ENCODE measurements at places on chromosomes 3 and 15.

DNA sequence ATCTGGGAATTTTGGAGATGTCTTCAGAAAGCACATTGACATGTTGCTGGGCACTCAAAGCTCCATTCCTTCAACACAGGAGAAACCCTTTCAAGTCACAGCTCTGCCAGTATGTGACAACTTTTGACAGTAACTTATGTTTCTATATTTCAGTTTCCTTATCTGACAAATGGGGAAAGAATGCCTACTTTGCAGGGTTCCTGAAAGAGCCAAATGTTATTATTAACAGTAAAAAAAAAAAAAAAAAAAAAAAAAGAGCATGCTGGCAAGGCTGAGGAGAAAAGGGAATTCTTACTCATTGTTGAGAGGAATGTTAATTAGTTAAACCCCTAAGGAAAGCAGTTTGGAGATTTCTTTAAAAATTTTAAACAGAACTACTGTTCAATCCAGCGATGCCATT is 272.5 kb upstream of the TGFBR2 start:
- no peak for DNase-seq

DNA sequence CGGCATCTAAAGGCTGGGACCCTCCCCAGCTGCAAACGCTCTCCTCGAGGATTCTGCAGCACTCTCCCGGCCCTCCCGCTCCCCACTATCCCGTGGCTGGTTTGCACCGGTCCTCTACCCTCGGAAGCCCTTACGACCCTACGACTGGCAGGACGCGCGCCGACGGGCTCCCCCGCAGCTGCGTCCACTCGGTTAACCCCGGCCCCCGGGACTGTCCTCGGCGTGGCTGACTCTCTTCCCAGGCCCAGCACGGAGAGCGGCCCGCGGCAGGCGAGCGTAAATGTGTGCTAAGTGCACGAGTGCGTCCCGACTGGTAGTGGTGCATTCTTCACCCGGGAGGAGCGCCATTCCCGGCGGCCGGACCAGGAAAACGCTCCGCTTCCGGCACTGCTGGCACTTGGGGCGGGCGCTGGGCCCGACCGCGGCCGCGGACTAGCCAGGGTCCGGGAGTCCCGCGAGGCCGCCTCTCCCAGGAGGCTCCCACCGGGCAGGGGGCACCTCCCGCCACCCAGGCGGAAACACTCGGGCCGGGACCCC is 508 bp downstream of the GORASP1 start:
- DNase-seq: no peak

DNA sequence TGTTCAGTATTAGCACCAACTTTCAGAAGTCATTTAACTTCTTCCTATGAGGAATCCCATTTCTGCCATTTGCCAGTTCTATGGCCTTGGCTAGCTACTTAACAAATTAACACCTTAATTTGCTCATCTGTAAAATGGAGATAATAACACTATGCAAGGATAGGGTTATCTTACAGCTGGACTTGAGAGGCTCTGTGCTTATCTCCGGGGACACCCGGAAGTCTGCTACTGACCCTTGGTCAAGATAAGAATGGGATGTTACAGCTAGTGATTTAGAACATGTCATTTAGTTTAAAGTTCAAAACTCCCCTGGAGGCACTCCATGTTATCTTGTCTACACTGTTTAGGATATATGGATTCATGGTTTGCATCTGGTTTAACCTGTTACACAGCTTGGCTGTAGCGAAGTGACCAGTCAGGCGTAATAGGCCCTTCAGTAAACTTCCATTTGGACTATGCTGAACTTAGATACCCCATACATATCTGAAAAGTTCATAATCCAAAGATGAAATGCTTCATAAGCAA is 156.0 kb upstream of the CD96 start:
- no peak for DNase-seq

DNA sequence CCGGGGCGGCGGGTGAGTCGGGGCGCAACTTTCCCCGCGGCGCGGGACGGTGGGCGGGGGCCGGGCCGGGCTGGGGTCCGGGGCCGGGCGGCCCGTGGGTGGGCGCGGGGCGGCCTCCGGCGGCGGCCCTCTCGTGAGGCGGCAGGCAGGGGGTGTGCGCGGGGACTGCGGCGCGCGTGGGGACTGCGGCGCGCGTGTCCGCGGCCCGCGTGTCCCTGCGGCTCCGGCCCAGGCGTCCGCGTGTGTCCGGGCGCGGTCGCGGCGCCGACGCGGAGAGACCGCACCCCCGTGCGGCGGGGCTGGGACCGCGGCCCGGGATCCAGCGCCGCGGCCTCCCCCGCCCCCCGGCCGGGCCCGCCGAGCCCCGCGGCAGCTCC is 349 bp downstream of the PLXNA1 start:
- no peak for DNase-seq

Measured in fibroblast of skin of left biceps (primary cell).